ENCODE measurements at places on chromosomes 5 and 9.
A peak's percentile ranks its signal among the peaks of the same experiment; 100 is the strongest.

GRCh38 chr9:6630502-6631206 lies 14.9 kb downstream of the GLDC start:
- DNase-seq: peak; percentile 71

GRCh38 chr9:120710110-120710981 lies 3.9 kb downstream of the MEGF9 start:
- no peak for DNase-seq

DNA sequence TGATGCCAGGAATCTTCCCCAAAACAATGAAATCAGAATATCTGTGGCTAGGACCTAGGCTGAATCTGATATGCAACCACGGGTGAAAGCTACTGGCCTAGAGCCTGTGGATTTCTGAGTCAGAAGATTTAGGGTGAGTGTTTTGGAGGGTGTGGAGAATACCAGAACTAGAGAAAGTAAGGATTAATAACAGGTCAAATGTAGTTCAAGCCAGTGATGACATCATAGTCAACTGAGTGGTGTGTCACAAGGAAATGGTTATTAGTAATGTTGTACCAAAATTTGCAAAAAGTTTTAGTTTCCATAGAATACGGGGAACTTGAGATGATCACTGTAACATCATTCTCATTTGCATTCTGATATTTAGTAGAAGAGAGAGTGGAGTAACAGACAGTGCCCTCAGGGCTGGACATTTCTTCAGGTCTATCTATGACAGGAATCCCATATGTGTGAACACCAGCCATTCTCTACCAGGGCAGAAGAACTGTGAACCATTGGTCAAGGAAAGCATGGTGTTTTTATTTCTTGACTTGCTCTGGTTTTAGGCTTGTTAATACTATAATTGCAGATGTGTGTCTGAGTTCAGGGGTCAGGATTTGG lies 3.7 kb downstream of the GALNT12 start:
- no peak for DNase-seq

- DNase-seq: peak; percentile 56
Measured at GRCh38 chr5:154811653-154812465, 38.5 kb downstream of the FAXDC2 start.

DNA sequence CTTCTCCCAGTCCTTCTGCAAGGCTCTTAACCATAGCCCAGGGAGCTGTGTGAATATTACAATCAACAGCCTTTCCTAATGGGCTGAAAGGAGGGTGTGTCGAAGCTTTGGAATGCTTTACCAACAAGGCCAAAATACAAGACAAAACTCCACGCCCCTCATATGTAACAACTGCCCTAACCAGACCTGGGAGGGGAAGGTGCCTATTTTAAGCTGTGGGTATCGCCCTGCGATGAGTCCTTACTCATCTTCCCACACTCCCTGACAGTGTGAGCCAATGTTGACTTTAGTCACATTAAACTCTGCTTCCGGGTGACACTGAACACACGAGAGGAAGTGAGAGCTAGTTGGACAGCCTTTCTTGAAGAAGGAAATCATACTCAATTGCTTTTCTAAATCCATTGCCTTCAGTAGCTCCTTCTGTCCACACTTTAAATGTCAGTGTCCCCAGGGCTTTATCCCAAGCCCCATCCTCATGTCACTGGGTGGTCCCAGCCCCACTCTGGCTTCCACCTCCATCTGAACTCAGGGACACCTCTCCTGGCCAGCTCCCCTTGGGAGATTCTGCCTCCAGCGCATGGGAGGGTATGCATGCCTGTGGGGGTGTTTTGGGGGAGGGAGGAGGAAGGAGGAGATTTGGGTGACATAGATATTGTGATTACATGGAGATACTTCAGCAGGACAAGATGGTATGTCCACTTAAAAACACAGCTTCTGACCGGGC lies 6.5 kb upstream of the TBC1D9B start:
- no peak for DNase-seq

DNA sequence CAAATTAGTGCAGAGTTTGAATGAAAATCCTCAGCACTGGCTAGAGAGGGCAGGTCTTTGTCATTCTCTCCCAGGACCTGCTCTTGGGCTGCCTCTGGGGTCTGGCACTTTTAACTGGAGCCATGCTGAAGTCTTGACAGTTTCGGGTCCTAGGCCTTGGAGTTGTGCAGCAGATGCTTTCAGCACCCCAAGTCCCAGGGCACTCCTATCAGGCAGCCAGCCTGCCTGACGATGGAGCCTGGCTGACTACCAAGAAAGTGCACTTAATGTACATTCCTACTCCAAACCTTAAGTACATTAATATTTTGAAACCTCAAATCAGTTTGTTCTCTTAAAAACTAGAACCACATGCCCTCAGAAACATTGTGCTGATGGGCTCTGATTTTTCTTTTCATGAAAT lies 69.3 kb upstream of the CXCL14 start:
- no peak for DNase-seq

DNA sequence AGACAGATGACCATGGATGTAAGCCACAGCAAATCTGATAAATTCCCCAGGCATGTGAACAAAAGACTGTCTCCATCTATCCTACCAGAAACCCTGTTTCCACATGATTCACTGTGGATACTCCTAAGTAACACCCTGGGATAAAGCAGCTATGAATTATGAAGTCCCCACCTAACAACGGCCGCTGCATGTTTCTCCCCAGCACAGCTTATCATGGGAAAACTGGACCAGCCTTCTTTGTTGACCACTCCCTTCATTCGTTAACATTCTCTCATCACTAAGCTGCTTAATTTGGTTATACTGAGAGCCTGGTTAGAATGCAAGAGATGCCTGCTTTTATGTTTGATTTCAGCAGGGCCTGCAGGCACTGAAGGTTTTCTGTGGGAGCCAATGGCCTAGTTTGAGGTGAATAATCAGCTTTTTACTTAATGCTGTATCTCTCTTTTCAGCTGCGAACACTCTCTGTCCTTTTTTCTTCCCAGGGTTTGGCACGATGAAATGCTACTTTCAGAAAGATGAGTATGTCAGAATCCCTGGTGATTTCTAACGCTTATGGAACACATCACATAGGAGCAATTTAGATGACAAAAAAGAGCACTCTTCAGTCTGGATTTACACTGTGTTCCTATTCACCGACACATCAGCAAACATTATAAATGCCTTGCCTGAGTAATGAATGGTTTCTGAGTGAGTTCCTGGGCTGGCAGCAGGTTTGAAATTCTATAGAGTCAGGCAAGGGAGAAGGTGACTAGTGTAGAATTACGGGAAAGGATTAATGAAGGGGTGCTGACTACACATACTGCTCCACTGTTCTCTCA lies 318.4 kb upstream of the ZNF608 start:
- DNase-seq: peak; percentile 44

- peak; percentile 93 for DNase-seq
Measured at GRCh38 chr9:70133253-70134208, 89.9 kb downstream of the MAMDC2 start.

- no peak for DNase-seq
Measured at GRCh38 chr9:109017061-109017460, 3.8 kb upstream of the CTNNAL1 start.

DNA sequence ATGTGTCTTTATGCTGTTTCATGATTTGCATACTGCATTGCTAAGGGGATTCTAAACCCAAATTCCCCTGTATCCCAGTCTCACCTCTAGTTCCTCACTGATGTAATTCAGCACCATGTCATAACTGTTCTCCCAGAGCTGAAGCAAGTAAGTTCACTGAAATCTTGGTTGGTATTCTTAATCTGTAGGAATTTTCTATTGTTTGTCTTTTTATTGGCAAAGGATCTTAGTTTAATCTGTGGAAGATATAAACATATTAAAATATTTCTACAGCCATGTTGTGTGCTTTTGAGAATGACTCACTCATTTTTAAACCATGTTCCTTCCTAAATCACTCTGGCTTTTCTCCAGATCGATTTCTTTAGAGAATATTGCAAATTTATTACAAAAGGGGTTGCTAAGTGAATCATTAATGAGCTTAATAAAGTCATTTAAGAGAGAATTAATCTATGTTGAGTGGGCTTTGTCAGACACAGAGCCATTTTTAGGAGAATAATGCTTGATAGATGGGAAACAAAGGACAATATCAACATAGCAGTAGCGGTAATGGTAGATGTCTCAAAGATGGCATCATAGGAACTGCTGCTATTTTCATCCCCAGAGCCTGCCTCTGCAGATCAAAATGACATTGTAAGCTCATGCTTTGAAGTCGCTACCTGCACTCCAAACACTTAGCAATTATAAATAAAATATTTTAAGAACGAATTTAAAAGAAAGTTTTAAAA lies 110.0 kb downstream of the ENC1 start:
- no peak for DNase-seq

GRCh38 chr9:69130456-69131441 lies 43.3 kb upstream of the TJP2 start:
- DNase-seq: peak; percentile 61

- no peak for DNase-seq
Measured at GRCh38 chr9:127078988-127079387, 43.4 kb downstream of the ANGPTL2 start.

DNA sequence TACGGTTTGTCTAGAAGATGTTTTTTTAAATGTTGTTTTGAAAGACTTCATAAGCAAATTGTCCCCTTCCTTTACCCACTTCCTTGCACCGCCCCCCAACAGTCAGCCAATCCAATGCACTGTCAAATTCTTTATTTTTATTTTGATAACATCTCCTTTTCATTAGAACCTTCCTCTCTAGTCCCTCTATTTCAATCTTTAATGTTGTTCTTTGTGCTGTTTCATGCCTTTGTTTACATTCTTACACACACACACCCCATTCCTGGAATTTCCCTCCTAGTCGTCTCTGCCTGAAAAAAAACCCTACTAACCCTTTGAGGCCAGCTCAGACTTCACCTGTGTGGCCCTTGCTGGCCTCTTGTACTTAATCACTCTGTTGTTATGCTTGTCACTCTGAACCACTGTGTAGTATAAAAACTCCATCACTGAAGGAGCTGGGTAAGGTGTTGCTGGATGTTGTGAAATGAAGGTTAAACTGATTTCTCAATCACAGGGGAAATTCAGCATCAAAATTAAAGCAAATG lies 133.4 kb downstream of the UGCG start:
- DNase-seq: no peak

GRCh38 chr5:14773588-14773987 lies 98.0 kb downstream of the ANKH start:
- no peak for DNase-seq

DNA sequence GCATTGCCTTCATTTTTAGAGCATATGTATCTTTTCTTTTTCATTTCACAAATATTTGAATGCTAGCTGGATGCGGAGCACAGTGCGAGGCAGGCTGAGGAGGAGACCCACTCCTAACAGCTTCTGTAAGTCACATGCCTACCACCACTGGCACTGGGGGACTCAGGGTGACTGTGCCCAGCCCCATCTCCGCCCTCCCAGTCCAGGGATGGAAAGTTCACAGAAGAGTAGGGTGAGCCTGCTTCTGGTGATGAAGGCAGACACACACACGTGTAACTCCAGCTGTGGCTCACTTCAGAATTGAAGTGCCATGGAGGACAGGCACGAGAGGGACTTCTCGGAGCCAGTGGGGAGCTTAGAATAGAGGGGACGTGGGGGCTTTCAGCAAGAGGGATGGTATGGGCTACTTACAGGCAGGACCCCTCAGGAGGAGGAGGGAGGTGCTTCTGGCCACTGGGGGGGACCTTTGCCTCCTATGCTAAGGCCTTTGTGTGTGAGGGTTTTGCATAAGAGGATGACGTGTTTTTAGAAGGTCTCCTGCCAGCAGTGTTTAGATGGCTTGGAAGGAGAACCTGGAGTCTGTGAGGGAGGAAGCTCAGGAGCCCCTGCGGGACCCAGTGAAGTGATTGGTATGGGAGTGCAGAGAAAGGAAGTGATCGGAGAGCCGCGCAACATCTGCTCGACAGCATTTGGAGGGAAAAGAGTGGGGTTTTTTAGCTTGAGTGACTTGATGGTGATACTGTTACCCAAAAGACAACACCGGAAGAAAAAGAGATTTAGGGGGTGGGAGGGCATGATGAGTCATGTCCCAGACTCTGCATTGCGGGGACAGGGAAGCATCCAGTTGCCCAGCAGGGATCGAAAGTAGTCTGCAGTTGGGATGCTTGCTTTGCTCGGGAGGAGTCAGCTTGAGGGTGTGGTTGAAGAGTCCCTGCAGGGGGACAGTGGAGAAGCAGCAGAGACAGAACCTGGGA lies 163.5 kb upstream of the OTULINL start:
- DNase-seq: no peak

DNA sequence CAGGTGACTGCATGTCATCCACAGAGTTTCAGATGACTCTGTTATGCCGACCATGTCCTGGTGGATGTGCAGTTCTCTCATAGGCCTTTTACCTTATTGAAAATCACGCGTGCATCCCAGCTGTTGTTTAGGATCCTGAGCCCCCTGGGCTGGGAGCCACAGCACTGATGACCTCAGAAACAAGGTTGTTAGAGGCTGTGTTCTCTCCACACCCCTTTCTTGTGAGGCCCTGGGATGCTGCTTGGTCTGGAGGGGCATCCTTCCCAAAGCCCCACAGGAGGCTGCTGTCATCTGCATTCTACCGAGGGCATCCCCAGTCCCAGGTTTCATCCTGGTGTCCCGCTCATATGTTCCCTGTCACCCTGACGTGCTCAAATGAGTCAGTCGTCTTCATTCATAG lies 76.5 kb upstream of the IRX4 start:
- DNase-seq: no peak

DNA sequence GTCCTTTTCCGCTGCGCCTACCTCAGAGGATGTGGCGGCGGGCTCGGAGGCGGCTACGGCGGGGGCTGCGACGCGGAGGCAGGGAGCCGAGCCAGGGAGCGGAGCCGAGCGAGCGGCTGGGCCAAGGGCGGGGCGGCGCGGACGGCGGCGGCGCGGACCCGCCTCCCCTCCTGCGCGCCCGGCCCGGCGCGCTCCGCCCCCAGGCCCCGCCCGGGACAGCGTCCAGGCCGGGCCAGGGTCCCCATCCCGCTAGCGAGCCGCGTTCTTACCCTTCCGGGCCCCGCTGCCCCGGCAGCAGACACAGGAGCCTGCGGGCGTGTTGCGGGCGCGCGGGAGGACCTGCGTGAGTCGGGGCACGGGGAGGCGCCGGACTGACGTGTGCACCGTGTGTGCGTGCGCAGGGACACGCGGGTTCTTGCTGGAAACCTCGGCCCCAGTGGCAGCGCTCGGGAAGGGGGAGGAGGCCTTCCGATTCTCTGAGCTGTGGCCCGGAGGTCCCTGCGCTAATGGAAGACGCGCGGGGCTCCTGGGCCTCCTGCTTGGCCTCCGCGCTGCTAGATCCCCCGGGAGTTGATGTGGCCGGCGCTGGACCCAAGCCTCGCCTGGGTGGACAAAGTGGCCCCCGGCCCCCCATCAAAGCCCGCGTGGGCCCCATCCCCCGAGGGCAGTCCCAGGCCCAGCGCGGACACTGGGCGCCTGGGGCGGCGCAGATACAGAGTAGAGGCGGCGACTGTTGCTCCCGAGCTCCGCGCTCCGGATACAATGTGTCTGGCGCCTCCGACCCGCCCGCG lies at the start of gene VDAC1:
Gene VDAC1, minus strand, starts transcription at position 350 of the 791 bp plus-strand sequence. CDS start 11,963 bp downstream, outside the sequence.
- peak; percentile 84 for DNase-seq

GRCh38 chr5:35131723-35132122 lies 84.0 kb upstream of the AGXT2 start:
- DNase-seq: no peak

DNA sequence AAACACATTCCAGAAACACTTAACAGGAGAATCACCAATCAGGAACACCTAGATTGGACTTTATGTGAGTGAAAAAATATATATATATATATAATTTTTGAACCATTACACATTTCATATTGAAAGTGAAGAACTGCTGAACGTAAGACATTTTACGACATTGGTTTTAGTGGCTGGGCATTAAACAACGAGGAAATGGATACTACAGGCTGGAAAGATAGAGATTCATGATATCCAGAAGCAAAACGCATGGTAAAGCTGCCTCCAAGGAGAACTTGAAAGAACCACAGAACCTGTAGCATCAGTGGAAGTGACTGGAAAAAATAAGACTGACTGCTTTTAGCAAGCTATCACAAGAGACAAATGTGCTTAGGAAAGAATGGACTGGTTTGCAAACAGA lies 13.2 kb upstream of the NDUFS4 start:
- DNase-seq: no peak

GRCh38 chr5:138641547-138642298 lies 66.5 kb upstream of the HSPA9 start:
- DNase-seq: peak; percentile 90
